ENCODE measurements at places on chromosomes 12 and 14.
A peak's percentile ranks its signal among the peaks of the same experiment; 100 is the strongest.

DNA sequence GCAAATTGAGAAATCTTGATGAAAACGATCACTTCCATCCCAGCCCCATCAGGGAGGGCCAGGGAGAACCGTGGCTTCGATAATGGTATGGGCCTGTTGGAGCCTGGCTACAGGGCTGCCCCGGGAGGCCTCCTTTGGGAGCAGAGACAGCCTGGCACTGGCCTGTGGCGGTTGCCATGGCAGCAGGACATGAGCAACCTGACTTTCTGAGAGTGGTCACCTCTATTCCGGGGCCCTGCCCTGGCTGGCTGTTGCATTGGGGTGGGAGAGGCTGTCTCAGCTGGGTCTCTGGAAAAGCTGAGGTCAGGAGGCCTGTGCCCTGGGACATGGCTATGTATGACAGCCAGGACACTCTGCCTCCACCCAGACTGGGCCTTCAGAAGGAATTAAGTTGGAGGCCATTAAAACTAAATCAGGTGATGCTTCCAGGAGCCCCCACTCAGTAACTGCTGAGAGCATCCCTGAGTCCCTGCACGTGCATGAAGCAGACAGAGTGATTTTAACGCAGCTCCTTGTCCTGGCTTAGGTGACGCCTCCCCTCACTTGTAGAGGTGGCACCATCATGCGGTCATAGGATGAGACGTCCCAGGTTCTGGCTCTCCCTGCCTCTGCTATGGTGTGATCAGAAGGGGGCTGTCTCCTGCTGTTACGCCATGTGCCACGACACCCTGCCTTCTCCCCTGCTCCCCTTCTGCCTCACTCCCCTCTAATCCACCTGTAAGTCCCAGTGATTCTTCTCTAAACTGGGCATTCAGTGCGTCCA, 126.3 kb downstream of the SLC25A47 start:
- no peak for DNase-seq

DNA sequence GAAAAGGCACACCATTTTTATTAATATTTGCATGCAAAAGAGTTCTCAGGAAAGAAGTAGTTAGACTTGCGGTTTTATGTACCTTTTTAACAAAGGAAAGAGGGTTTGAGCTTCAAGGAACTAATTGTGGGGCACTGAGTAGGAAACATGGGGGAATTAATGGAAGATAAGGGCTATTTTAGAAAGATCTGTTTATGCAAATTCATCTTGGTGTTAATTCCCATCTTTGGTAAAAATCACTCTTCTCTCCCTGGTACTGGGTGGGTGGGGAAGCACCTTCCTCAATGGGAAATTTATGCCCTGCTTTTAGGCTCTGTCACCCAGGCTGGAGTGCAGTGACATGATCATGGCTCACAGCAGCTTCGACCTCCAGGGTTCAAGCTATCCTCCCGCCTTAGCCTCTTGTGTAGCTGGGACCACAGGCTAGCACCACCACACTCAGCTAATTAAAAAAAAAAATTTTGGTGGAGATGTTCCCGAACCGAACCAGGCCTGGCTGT, 30.1 kb upstream of the RESF1 start:
- DNase-seq, result no peak

DNA sequence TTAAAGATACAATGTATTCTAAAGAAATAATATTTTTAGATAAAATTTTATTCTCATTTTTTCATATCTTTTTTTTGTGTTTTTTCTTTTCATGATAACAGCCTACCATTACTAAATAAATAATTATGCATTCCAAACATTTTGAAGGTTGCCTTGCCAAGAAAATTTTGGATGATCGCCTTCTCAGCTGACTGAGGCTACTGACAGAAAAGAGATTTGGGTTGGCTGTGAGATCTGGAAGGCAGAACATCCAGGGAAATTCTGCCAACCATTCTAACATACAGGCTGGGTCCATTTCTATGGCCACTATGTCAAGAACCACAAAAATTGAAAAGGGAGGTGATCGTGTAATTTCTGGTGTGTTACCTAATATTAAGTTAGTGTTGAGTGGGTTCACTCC, 48.1 kb downstream of the GALNT8 start:
- DNase-seq, result no peak

DNA sequence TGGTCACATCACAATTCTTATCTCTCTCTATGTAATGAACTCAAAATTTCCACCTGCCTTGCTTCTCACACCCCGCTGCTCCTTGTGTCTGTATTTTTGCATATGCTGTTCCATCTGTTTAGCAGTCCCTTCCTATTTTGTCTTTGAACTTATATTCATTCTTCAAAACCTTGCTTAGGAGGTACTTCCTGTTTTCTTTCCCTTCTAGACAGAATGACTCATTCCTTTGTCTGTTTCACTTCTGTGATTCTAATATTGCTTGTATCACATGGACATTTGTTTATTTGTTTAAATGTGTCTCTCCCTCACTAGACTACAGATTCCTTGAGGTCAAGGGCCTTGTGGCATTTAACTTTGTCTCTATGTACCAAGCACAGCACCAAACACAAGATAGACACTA, 424.2 kb downstream of the ETNK1 start:
- no peak for DNase-seq

- no peak for DNase-seq
Measured at GRCh38 chr12:43284486-43285158, 267.4 kb downstream of the ADAMTS20 start.

DNA sequence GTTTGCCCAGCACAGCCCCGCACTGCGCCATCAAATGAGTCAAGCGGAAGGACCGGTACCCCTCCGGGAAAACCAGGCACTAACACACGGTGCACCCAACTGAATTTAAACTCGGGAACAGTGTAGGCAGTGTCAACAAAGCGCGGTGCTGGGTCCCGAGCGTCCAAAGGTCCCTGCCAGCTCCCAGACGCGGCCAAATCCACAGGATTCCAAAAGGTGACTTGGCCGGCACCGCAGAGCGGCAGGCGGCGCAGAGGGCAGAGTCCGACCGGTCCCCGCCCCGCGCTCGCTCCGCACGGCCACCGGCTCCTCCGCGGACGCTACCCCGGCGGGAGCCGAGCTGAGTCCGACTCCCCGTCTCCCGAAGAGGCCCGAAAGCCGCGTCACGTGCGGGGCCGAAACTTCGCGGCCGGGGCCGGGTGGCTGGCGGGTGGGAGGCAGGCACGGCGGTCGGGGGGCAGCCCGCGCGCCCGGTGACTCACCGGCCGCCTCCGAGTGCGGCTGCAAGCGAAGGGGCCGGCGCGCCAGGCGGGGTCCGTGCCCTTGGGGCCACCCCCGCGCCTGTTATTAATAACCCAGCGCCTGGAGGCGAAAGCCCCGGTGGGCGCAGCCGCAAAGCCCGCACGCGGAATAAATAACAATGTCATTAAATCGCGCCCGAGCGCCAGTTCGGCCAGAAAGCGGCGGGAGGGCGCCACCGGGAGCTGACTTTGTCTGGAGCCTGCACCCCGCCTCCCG, 863 bp downstream of the DENND5B start:
- DNase-seq, result no peak

GRCh38 chr12:75528692-75529091, 17.3 kb upstream of the KRR1 start:
- DNase-seq, result no peak

- no peak for DNase-seq
Measured at GRCh38 chr12:100115291-100115690, 27.4 kb downstream of the BLTP3B start.

GRCh38 chr14:103671911-103672310, 42.9 kb downstream of the KLC1 start:
- no peak for DNase-seq

DNA sequence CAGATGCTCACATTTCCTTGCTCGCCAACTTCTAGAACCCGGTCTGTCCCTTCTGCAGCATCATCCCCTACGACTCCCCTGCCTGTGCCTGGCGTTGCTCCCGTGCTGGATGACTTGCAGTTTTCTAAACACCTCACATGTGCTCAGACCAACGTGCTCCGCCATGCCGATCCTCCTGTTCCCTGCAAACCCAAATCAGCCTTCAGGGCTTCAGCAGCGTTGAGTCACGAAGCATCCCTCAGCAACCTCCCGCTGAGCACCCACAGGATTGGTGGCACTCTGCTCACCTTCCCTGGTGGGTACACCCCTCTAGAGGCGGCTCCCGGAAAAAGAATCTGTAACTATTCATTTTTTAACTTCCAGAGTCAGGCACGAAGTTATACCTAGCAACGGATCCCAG, 2.8 kb upstream of the PIWIL1 start:
- DNase-seq, result no peak

- DNase-seq, result peak; percentile 15
Measured at GRCh38 chr14:78959674-78960264, 789.6 kb downstream of the NRXN3 start.
